ENCODE measurements at places on chromosomes 3 and 15. TPM values are rescaled to one million over a fixed set of nuclear protein-coding genes. Genes with fewer than 3 reads are reported as not detected.

MST1R gene
- 0.18 TPM for total RNA-seq

PLSCR2 gene
- not detected for total RNA-seq

CPN2 gene
- total RNA-seq: not detected

IL17RD gene
- 3.2 TPM for total RNA-seq

RAB6B gene
- total RNA-seq: 3.8 TPM

UNC13C gene
- not detected for total RNA-seq

CCNB2 gene
- 22.3 TPM for total RNA-seq

TFG gene
- 126 TPM for total RNA-seq

CRABP1 gene
- total RNA-seq: not detected
